Stimulated activated CD4-positive, alpha-beta T cell treated with anti-CD3 and anti-CD28 coated beads, Interleukin-1b, Interleukin-23, amount 100 ng/mL, for 1 hour (primary cell): ENCODE measurements at places on chromosomes 3 and 15.

GRCh38 chr3:128066114-128066513, 13.9 kb downstream of the SEC61A1 start:
- DNase-seq: no peak

DNA sequence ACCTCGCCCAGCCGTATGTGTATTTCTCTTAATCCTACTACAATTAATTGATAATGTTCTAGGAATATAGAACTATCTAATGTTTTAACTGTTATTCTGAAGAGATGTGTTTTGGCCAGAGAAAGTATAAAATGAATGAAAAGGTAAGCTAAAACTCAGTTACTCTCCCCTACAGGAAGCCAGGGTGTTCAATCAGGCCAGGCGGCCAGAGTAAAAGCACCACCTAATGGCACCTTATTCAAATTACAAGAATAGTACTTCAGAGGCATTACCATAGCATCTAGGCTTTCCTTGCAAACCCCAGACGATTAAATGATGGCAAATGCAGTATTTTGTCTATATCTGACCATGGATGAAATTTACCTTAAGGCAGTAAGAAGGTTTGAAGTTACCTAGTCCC, 10.4 kb downstream of the SLC12A8 start:
- no peak for DNase-seq

DNA sequence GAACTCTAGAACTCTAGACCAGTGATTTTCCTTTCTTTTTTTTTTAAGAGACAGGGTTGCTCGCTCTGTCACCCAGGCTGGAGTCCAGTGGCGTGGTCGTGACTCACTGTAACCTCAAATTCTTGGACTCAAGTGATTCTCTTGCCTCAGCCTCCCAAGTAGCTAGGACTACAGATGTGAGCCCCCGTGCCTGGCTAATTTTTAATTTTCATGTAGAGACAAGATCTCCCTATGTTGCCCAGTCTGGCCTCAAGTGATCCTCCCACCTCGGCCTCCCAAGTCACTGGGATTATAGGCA, 359.6 kb downstream of the SHQ1 start:
- no peak for DNase-seq

DNA sequence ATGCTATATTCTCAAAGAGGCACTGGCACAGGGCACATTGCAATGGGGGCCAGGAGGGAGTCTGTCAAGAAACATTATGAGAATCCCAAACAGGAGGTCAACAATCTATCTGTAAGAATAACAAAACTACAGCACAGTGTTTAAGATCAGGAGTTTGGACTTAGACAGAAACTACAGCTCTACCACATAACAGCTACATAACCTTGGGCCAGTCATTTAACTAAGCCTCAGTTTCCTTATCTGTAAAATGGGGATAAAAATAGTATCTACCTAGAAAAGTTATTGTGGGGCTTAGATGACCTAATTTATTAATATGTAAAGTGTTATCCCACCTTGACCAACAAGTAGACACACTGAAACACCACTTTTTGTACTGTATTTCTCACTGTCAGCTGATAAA, 9.9 kb downstream of the B4GALT4 start:
- DNase-seq: no peak

DNA sequence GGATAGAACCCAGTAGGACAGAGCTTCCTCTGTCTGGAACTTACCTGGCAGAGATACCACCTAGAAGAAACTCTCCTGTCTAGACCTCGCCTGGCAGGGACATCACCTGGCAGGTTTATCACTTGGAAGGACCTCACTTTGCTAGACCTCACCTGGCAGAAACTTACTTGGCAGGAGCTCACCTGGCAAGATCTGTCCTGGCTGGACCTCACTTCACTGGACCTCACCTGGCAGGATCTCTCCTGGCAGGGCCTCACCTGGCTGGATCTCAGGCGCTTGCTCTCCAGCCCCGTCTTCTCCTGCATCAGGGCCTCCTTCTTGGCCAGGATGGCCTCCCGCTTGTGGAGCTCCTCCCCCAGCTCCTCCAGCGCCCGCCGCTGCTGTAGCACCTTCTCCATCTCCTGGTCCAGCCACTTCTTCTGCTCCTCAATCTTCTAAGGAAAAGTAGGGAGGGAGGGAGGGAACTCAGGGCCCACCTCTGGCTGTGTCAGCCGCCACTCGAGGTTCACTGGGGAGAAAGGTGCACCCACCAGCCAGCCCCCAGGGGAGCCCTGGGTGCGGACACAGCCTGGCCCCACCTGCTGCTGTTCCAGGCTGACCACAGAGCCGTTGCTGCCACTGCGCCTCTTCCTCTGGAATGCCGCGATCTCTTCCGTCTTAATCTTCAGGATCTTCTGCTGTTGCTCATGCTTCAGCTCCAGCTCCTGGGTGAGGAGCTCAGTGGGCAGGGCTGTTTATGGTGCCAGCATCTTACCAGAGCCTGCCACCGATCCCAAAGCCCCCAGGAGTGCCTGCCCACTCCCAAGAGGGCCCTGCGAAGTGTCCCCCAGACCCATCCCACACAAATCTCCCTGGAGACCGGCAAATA, 22.5 kb downstream of the KIF7 start:
- DNase-seq: no peak

DNA sequence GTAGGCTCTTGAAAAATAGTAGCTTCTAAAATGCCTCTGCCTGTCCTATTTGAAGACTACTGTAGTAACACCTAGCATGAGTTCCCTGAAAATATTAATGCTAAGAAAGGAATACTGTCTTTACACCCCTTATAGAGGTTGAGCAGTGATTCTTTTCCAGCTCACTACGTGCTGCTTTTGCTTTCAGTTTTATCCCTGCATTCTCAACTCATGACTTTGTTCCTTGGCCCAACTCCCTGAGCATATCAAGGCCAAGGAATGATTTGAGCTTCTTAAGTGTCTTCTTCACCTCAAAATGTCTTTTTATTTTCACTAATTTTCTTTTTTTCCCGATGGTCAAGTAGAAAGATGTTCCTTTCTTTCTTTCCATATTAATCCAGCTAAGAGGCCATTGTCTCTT, 16.5 kb upstream of the P2RY13 start:
- no peak for DNase-seq

DNA sequence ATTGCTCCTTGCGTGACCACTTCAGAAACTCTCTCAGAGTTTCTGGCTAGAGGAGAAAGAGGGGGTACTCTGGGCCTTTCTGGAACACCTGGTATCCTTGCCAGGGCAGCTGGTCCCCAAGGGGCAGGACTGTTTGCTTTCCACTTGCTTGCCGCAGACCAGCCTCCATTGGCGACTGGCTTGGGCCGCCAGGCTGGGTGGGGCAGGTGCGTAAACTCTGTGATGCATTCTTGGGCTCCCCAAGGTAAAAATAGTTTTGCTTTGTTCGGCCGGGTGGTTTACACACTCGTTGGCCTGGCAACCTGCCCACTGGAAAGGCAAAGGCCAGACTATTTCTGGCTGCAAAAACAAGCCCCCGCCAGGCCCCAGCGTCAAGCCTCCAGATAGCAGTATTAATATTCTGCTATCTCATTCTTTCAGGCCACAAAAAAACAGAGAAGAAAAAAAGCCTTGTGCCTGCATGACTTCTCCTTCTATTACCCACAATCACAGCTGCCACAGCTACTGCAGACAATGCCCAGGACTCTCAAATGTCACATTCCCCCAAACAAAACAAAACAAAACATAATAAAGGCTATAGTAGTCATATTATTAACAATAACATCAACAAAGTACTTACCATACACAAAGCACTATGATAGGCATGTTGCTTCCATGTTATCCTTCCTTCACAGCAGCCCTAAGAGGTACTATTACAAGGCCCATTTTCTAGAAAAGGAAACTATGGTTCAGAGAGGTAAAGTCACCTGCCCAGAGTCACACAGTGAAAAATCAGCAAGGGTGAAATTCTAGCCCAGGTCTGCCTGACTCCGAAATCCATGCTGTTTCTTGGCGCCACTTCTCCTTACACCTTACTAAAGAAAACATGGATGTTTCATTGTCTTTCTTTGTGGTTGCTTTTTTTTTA, 14.0 kb upstream of the SSUH2 start:
- DNase-seq: no peak

- no peak for DNase-seq
These were observed 41.1 kb downstream of the IGF1R start for GRCh38 chr15:98689431-98689861.

DNA sequence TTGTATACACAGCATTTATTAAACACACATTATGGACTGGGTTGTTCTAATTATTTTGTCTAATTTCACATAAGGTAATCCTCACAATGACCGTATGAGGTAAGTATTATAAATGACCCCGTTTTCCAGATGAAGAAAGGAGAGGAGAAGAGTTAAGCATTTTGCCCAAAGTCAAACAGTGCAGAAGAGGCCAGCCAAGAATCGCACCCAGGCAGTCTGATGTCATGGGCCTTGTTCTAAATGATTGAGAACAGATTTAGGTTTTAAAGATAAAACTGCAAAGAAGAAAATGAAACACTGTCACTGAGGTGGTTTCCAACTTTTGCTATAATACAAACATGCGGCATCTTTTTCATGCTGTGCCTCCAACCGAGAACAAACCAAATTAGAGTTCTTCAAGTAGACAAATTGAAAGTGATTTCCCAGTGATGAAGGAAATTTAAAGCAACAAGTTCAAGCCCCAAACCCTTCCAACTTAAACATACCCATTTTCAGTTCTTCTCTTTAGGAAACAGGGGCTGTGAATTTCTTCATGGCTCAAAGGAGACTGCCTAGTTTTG, 155.3 kb downstream of the THRB start:
- DNase-seq: no peak

- no peak for DNase-seq
These were observed 29.0 kb upstream of the TBC1D21 start for GRCh38 chr15:73844356-73844755.

- DNase-seq: no peak
These were observed 205.5 kb upstream of the CD96 start for GRCh38 chr3:111336511-111336910.

DNA sequence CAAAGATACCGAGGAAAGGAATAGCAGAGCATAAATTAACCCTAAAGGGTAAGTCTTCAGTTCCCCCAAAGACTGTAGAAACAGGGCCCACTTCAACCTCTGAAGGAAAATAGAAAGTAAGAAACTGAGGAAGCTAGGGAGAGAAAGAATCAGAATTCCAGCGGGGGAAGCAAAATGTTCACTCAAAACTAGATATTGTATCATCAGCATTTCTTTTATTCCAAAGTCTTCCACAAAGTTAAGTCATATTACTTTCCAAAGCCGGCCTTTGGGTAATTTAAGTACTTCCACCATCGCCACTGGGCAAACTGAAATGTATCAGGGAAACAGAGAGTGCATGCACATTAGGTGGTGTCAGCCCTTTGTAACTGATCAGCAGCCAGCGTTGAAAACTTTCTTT, 88.3 kb downstream of the RSL24D1 start:
- no peak for DNase-seq

GRCh38 chr3:34202975-34203374, 404.5 kb downstream of the PDCD6IP start:
- DNase-seq: no peak

DNA sequence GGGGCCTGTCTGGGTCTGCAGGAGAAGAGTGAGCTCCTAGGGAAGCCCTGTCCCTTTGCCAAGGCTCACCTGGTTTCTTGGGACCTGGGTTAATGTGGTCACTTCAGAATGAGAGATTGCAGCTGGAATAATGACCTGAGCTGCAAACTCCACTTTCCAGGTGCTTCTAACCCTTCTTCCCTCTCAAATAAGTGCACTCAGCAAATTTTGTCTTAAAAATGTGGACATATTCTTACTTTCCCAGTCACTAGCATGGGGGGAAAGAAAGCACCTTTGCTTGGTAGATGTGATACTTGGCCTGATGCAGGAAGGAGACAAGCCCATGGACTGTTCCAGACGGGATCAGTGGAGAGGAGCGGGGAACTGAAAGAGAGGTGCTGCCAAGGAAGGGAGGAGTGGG, 38.9 kb upstream of the CDCP1 start:
- DNase-seq: no peak

- DNase-seq: no peak
These were observed 9.2 kb upstream of the GRK7 start for GRCh38 chr3:141754032-141754431.

DNA sequence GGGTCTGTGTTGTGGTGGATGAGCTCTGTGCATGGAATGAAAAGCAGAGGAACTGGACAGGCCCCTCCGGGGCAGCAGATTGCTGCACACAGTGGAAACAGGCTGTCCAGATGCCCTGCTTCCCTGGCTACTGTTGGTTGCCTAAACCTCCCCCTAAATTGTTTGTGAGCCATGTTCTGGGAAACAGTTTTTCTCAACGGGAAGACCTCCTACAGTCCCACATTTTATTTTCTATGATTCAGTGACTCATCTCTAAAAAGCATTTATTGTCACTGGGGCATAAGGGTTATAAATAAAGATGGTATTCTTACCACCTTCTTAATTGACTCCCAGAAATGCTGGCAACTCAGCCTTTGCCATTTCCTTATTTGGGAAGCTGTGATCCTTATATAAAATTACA, 20.3 kb upstream of the PTPN9 start:
- DNase-seq: no peak

- no peak for DNase-seq
These were observed 95.8 kb downstream of the CHSY1 start for GRCh38 chr15:101156061-101156460.

DNA sequence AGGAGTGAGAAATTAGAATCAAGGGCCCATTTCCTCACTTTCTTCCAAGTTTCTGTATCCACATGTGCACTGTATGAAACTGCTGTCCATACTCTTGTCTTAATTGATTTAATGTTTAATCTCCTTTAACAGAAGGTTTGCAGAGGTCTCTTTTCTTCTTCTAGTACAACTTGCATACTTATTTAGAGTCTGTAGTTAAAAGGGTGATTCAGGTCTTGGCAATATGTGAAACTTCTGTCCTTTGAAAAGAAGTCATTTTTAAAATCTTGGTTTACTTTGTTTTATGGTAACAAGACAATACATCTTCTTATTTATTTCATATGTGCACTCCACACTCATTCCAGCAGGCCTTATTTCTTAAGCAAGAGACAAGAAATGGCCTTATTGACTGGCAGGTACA, 25.8 kb downstream of the TMEM45A start:
- no peak for DNase-seq

GRCh38 chr3:45700570-45701073, 11.4 kb downstream of the SACM1L start:
- DNase-seq: no peak

DNA sequence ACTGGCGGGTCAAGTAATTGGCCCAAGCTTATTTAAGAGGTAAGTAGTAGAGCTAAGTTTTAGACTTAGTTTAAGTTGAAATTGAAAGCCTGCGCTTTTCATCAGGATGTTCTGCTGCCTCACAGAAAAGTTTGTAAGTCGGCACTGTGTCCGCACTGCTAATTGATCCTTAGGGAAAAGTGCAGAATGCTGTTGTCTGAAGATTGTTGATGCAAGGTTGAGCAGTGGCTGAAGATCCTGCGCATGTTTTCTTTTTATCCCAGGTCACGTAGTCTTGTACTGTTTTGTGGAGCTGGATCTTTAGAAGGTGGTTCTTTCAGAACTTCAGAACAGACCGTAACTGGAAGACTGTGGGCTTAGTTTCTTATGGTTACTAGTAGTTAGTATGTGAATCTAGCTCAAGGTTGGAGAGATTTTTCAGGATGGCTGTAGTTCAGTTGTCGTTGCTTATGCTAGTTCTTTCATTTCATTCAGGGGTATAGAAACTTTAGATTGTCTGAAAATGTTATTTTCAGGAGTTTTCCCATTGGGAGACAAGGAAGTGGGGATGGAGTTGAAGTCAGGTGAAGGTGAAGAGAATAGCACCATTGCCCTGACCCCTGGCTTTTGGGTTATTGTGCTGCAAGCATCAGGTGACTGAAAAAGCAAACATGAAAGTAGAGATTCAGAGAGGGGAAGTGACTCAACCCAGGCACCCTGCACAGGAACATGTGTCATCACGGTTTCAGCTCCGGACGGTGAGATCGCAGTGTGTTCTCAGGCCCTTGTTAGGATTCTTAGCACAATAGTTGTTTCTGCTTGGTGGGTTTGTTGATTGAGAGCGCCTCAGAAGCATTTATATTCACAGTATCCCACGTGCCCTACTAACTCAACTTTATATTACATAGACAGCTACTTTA, 32.8 kb downstream of the AKAP13 start:
- DNase-seq: peak; percentile 40
